ENCODE measurements at places on chromosomes 16 and 17.
A peak's percentile ranks its signal among the peaks of the same experiment; 100 is the strongest.

DNA sequence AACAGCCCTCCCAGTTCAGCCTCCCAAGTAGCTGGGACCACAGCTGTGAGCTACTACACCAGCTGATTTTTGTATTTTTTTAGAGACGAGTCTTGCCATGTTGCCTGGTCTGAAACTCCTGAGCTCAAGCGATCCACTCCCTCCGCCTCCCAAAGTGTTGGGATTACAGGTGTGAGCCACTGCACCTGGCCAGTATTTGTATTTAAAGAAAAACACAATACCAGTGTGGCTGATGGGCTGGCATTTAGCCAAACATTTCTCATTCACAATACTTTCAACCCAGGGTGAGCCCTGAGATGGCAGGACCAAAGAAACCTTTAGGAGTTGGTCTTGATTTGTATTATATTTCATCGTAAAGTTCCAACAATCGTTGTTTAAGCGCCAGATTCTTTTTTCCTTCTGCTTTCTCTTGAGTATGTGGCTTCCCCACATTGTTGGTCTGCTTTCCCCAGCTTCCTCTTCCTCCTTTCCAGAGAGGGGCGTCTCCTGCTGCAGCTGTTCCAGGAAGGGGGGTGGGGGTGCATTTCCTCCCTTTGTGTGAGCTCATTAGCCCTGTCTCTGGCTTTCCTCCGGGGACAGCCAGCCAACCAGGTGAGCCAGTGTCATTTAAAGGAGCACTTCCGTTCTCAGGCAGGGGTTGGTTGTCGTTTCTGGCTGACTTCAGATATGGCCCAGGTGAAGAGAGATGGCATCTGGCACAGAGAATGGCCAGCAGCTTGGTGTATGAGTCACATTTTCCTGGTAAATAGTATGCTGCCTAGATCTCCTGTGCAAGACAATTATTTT, 79.9 kb downstream of the GPRC5B start:
- DNase-seq, result peak; percentile 43

DNA sequence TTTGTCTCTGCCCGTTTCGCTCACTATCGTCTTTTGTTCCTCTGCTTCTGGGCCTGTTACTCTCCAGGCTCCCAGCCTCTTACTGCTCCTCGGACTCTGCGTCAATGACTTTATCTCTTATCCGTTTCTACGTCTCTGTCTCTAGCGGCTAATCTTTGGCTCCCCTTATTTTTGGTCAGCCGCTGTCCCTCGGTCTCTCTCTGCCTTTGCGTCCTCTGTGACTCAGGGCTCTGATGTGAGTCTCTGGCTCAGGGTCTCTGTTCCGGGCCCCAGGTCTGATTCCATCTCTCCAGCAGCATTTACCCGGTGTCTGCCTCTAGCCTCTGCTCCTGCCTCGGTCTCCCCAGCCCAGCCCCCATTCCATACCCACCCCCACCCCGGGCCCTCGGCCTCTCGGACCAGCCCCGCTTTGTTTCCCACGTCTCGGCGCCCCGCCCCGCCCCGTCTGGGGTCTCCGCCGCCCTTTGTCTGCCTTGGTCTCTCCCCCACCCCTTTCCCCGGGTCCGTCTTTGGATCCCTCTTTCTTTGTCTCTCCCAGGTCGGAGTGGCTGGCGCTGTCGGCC, 547 bp upstream of the ZNF48 start:
- DNase-seq, result peak; percentile 25

DNA sequence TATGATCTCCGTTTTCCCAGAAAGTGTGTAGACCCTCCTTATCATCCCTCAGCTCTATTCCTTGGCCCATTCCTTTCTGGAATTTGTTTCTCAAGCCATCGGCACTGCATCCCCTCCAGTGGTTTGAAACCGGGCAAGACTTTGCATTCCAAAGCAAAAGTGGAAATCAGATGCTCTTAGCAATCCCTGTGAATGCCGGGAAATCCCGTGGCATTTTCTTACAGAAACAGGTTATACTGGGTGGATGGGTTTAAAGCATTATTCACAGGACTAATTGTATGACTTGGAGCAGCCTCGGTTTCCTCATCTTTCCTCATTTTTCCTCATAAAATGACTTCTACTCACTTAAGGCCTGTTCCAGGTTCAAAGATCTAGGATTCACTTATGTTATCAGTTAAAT, 52.0 kb downstream of the MAP2K6 start:
- no peak for DNase-seq

DNA sequence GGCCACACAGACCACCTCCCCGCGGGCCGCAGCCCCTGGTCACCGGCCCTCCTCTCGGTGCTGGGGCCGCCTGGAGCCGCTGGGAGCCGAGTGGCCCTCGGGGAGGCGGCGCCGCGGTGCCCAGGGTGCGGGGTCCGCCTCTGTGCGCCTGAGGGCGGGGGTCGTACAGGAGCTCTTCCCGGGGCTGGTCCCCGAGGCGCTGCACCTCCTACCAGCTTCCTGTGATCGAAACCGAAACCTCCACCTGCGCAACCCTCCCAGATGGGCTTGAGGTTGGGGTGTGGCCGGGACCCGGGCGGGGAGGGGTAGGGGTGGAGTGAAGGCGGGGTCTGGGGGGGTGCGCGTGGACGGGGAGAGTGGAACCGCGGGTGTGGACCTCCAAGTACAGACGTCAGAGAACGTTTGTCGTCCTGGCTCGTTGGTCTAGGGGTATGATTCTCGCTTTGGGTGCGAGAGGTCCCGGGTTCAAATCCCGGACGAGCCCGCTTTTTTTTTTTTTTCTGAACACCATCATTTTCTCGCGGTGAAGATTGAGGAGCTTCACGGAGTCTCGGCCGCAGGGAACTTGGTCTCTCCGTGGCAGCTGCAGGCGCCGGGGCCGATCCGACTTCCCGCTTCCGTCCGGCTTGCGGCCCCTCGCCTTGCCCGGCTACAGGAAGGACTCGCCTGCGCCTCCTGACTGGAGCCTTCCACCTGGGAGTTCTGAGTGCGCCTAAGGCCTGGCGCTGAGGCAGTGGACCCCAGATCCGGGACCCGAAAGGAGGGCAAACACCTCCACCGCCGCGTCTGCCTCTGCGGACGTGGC, 23.9 kb downstream of the ZNF213 start:
- DNase-seq, result peak; percentile 91

DNA sequence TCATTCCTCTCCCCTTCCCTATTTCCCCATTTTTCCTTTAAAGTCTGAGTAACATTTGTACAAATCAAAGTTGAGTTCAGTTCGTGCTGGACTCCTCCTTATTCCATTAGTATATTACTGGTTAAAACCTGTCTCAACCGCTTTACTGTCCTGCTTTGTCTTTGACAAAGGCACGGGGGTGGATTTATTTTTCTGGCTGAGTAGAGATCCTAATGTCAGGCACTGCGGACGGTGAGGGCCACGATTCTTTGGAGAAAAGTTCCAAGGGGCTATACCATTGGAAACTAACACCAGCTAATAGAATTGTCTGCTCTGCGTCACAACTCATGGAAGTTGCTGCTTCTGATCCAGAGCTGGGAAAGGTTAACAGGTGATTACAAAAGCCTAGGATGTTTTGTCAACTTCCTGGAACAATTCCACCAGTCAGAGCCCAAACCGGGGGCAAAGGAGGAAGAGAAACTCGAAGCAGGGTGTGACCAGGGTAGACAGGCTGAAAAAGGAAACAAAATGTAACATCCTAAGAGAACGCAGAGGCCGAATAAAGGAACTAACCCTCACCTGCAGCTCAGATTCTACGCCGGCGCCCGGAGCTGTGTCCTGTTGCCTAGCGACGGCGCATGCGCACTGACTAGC, 12.4 kb downstream of the TAT start:
- peak; percentile 82 for DNase-seq

GRCh38 chr16:3713587-3714242, 3.6 kb downstream of the TRAP1 start:
- DNase-seq, result no peak

GRCh38 chr17:77280304-77281121, 139.7 kb downstream of the SEC14L1 start:
- DNase-seq, result peak; percentile 89

GRCh38 chr17:47708864-47709541, 15.0 kb downstream of the TBKBP1 start:
- DNase-seq, result peak; percentile 34

GRCh38 chr16:27238016-27238587, 30.5 kb downstream of the NSMCE1 start:
- DNase-seq, result no peak

DNA sequence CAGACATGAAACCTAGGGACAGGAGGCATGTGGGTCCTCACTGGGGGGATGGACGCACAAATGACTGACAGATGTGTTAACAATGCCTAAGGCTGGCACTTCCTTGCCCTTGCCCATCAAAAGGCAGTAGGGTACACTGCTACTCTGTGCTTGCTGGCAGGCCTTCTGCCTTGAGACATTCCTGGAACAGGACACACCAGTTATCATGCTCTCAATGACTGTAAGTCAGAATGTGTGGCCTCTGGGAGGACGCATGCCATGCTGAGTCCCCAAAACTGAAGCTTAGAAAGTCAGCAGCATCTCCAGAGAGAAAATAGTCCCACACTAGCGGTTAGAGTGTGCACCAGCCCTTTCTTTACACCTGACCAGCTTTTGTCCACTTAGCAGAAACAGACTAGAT, 16.1 kb upstream of the SREBF1 start:
- no peak for DNase-seq

DNA sequence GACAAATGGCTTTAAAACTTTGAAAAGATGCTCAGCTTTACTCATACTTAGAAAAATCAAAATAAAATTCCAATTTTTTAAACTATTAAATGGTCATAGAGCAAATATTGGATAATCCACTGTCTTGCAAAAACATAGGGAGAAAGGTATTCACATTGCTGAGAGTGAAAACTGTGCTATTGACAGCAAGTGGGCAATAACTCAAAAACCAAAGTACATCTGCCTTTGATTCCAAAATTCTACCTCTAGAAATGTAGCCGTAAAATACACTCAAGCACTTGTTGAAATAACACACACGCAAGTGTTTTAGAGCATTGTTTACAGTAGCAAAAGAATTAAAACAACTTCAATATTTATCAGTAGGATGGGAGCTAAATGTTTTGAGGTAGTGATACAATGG, 210.6 kb upstream of the HS3ST3A1 start:
- DNase-seq, result no peak

- DNase-seq, result no peak
Observed at GRCh38 chr17:43428524-43428923, 29.7 kb downstream of the ARL4D start.

DNA sequence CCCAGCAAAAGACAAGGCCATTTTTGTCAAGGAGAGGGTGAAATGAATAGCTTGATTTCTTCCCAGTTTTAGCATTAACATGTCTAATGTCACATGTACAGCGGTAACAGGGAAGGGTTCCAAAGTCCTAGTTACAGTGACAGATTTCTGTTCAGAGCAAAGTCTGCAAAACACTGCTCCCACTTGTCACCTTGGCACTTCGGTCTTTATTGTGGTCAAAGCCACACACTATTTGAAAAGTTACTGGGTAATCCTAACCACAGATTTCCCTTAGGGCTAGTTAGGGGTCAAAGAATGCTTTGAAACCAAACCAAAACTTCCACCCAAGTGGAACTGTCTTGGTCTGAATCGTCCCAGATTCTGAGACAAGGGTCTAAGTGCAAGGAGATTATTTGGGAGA, 455.6 kb downstream of the HS3ST3B1 start:
- DNase-seq, result no peak

GRCh38 chr17:28484296-28484695, 10.9 kb downstream of the SLC13A2 start:
- no peak for DNase-seq

- DNase-seq, result no peak
Observed at GRCh38 chr16:49665482-49666230, 190.3 kb downstream of the ZNF423 start.

DNA sequence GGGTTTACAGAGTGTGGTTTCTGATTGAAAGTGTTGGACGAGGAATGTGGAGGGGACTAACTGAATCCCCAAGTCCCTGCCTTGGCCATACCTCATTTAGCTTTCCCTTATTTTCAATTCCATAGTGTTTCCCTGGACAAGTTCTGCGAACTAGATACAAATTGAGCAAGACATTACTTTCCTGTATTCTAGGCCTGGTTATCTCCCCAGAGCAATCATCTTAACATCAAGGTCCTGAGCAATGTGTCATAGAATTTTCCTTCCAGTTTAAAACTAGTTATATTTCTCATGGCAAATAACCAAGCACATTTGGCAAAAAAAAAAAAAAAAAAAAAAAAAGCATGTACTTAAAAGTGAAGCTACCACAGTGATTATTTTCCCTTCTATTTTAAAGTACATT, 330.1 kb downstream of the CDH11 start:
- DNase-seq, result peak; percentile 63

DNA sequence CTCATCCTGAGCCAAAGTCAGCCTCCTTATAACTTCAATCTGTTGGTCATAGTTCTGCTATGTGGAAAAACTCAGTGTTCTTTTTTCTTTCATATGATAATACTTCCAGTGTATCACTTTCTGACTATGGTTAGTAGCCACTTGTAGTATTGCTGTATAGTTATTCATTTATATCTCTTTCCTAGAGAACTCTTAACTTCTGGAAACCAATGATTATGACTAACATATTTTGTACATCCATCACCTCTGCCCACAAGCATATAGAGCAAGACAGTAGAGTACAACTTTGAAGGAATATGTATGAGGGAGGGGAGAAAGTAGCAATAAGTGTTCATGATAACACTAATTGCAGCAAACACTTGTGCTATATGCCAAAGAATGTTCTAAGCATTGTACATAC, 38.6 kb downstream of the COX10 start:
- DNase-seq, result no peak

GRCh38 chr17:18921485-18921884, 30.5 kb upstream of the SLC5A10 start:
- DNase-seq, result no peak

DNA sequence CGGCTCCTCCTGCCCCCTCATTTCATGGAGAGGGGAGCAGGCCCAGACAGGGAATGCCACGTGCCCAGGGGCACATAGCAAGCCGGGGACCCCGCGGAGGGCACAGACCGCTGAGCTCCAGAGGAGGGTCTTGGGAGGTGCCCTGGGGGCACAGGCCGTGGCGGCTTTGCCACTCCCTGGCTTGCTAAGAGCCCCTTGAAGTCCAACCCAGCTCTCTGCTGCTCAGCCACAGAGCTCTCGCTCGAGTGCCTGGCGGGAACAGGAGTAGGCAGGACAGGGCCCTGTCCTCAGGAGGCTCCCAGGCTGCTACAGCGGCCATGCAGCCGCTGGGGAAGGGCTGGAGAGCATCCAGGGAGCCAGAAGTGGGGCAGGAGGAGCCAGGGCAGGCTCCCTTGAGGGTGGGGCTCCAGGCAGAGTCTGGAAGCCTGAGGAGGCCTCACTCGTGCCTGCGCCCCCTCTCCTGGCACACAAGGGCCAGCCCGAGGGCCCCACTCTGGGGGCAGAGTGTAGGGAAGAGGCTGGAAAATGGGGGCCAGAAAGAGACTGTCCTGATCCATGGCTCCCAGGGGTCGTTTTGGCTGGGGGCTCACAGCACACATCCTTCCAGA, 4.4 kb upstream of the RAB26 start:
- no peak for DNase-seq

DNA sequence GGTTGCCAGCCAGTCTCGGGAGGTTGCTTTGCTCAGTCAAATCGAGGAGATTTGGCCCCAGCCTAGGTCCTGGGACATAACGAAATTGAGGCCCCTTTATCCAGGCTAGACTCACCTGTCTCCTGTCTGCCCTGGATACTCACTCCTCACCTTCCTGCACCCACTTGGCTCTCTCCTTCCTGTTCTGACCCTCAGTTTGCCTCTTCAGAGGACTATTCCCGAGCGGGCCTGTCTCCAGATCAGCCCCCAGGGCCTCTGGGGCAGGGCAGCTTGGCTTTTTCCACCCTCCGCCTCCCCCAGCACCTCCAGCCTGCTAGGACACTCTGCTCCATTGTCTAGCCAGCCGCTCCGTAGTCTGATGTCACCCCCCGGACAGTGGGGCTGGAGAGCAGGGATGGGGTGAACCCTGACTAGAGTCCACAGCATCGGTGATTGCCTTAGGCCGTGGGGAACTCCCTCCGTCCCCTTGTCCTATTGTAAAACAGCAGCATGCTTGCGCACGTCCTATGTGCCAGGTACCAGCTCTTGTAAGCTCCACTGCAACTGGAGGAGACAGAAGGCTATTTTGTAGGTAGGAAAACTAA, 8.8 kb downstream of the WFIKKN2 start:
- DNase-seq, result no peak

Measured in cardiac fibroblast (primary cell).